NCI-H1694 (cell line): ENCODE measurements at places on chromosomes 11 and 22.

GRCh38 chr11:86916330-86916729, 38.9 kb downstream of the FZD4 start:
- DNase-seq, result no peak

DNA sequence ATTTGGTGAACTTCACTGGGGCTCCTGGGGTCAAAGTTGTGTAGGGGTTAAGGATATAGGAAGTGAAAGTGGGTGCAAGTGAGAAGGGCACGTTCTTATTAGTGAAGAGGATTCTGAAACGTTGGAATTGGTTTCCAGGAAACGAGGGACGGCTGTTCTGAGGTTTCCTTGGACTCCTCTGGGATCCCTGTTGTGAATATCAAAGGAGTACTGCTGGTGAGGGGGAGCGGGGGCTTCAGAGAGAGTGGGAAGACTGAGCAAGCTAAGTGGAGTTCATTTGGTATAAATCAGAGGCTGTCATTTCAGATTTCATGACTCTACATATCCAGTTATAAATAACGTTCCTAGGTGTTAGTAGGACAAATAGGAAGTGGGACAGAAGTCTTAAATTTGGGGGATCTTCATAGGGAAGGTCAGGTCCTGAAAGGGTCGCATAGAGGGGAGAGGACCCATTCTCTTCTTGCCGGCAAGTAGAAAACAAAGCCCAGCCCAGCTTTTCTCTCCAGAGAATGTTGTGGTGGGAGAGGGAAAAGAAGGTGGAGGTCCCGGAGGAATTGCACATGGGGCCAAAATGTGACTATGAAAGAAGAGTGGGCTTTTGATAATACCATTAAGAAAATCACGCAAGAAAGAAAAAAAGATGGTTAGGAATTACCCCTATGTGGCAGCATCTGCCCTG, 1.1 kb upstream of the NELL1 start:
- no peak for DNase-seq

- no peak for DNase-seq
Measured at GRCh38 chr11:33256813-33257159, 395 bp upstream of the HIPK3 start.

- DNase-seq, result no peak
Measured at GRCh38 chr11:35362521-35362980, 56.8 kb downstream of the SLC1A2 start.

GRCh38 chr11:45173064-45173463, 26.6 kb downstream of the PRDM11 start:
- no peak for DNase-seq

GRCh38 chr11:96214777-96215109, 128.3 kb downstream of the MAML2 start:
- DNase-seq, result no peak

DNA sequence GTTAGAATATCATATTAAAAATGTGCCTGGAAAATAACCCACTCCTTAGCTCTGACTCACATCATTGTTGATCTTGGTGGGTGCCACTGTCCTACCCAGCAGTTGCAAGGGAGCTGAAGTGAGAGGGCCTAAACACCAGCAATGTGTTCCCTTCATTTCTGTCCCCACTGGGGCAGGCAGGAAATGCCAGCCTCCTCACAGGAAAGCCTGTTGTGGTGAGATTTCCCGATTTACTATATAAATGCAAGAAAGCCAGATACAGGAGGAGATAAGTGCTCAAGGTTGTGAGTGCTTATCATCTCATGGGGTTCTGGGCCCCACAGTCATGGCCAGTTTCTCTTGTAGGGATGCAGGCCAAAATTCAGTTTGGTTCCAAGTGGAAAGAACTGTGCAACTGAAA, 15.8 kb upstream of the FLI1 start:
- no peak for DNase-seq

DNA sequence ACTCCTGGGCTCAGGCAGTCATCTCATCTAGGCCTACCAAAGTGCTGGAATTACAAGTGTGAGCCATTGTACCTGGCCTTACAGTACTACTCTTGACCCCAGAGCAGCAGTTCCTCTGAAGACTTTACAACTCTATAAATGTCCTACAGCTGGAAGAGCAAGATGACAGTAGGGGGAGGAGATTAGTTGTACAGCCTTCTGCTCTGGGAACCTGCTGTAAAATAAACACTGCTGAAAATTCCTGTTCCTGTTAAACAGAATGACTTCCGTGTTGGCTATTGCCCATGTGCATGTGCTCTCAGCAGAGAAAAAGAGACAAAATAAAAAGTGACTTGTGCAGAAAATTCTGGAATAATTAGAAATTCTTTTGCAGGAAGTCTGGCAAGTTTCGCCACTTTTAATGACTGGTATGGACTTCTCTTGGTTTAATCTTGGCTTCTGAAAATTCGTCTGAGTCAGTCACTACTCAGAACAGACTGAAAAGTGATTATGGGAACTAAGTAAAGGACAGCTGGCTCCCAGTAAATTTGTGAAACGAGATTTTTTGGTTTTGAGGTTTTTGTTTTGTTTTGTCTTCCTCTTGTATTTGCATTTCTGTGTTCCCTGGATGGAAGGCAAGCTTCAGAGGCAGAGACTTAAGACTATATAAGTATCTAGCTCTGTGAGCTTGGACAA, 955.7 kb downstream of the DLG2 start:
- DNase-seq, result no peak

GRCh38 chr11:66725647-66726046, 3.4 kb downstream of the SPTBN2 start:
- no peak for DNase-seq

DNA sequence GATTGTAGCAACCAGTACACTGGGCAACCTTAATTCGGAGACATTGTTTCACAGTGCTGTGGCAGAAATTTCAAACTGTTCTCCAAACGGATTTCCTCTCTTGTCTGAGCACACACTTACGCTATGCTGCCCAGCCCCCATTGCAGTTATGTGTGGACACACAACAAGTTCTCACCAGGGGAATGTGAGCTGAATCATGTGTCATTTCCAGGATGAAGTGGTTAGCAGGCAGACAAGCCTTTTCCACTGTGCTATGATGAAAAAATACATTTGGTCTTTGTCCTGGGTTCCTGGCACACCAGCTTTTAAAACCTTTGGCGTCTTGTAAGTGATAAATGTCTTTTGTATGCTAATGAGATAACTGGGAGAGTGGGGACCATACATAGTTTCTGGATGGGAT, 46.9 kb upstream of the SYT9 start:
- no peak for DNase-seq

- no peak for DNase-seq
Measured at GRCh38 chr11:104206936-104207335, 43.0 kb upstream of the PDGFD start.

DNA sequence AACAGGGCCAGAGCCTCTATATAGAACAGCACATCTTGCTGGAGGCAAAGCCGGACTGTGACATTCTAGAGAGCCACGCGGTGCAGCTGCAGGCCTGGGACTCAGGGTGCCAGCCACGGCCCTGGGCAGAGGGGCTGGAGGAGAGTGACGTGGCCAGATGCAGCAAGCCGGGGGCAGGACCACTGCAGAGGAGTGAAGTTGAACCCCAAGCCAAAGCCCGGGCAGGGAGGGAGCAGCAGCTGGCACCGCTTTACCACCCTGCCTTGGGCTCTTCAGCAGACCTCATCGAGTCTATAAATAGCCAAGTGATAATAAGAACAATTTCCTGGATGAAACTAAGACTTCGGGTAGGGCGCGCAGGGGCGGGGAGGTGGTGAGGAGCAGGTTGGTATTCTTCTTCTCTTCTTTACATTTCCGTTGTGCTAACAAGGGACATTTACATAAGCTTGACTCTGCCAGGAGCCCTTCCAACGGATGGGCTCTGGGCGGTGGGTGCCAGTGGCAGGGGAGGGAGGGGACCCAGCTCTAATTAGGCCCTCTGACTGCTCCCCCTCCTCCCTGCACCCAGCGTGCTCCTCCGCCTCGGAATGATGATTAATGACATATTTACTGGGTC, 110.2 kb downstream of the ST3GAL4 start:
- peak; percentile 6 for DNase-seq

- DNase-seq, result no peak
Measured at GRCh38 chr22:23686416-23687024, 4.3 kb upstream of the RGL4 start.

DNA sequence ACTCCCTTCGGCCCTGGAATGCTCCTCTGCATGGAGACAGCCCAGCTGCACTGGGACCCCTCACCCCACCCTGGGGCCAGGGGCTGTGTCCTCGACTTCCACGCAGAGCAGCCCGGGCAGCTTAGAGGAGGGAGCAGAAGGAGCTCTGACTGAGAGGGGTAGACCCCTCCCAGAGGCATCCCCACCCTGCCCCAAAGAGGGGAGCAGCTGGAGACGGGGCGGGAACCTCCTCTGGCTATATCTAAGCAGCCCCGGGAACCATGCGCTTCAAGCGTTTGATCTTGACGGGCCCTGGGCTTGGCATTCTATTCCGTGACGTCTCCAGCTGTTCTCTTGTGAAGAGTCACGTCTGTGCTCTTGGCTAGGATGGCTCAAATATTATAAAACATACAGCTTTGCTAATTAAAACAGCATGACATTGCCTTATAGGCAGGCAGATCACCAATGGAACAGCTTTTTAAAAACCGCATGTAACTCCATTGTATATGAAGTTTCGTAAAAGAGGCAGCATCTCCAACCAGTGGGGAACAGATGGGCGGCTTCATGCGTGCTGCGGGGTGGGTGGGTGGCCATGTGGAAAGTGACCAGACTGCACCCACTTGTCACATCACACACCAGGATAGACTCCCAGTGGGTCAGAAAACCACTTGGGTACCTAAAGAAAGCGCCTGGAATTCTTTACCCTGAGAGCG, 7.7 kb downstream of the KCNQ1 start:
- DNase-seq, result no peak

- no peak for DNase-seq
Measured at GRCh38 chr11:82059505-82059904, 674.2 kb downstream of the FAM181B start.

DNA sequence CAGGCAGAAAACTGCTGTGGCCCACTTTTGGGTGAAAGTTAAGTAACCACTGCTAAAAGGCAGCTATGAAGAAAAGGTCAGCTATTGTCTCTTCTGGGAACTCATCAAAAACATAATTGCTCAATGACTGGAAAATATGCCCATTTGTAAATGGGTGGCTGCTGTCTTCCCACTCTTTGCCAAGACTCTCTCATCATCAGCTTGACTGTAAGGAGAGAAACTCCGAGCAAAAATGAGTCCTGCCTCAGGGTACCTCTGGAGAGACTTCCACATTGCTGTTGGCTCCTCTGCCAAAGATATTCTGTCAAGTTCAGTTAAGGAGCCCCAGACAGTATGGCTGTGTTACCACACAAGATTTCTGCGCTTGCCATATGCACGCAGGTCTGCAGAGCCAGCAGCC, 138.7 kb downstream of the BBOX1 start:
- peak; percentile 51 for DNase-seq

DNA sequence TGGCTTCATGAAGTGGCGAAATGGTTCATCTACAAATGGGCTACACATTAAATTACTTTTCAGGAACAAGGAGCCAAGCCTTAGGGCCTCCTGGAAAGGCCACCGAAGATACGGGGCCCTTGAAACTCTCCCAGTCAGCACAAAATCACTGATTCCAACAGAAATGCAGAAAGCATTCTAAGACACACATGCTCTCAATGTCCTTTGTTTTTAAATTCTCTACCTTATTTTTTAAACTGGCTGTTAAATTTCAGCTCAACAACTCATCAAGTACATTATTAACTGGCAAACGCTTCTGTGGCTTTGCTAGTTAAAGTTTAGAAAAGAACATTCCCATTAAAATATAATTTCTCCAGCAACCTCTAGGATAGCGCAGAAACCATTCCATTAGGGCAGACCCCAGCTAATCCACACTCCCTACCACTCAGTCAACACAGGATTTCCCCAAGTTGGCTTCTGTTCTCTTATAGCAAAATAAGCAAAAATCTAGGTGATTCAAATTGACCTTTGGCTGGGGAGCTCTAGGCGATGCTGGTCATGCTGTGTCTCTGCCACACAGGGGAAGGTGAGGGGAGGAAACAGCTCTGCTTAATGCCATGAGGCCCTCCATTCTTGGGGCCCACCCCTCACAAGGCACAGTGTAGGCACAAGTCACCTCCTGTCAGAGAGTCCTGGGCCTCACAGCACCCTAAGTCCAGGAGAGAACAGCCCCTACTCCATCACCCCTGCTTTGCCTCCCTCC, 47.1 kb downstream of the PLEKHA7 start:
- DNase-seq, result no peak

DNA sequence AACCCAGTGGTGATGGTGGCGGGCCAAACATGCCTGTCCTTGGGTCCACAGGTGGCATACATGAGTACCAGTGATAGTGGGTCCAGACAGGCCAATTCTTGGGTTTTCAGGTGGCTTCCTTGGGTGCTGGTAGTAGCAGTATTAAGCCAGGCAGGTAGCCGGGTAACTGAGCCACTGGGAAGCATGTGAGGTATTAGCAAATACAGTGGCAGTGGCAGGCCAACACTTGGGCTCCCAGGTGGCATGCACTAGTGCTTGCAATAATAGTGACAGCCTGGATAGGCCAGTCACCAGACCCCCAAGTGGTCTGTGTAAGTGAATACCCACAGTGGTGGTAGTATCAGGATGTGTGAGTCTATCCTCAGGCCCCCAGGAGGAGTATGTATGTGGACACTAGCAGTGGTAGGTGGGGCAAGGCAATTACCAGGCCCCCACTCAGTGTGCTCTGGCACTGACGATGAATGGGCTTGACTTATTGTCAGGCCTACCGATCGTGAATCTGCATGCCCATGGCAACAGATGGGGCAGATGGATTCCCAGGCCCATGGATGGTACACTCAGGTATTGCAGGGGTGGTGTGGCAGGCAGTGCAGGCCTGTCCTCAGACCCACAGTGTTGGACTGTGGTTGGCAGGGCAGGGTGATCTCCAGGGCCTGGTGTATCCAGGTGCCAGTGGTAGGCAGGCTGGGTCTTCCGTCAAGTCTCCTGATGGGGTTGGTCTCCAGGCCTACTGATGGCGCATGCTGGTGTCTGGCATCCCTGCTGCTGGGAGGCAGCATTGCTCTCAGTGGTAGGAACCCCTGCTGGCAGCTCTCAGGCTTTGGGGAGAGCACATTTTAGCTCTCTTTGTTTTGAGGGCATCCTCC, 840.7 kb downstream of the FAM181B start:
- DNase-seq, result no peak

- DNase-seq, result no peak
Measured at GRCh38 chr11:4430051-4430450, 19.0 kb upstream of the OR52K2 start.

DNA sequence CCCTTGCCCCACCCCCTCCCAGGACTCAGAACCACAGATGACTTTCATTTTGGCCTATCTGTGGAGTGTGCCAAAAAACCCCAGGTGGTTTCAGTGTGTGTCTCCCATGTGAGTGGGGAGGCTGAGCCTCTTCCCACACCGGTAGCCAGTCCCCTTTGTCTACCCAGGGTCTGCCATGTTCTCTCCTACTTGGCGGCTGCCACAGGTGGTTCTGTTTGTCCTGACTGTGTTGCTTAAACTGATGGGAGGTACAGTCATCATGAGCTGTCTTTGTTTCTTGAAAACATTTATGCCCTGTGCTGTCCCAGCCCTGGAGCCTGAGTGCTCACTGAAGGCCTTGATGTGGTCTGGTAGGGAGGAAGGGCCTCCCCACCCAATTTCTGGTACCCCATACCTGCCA, 39.7 kb upstream of the SUSD2 start:
- DNase-seq, result no peak
